ENCODE measurements at places on chromosomes 1 and 21.

GRCh38 chr1:63973005-63973419, 199.2 kb downstream of the ROR1 start:
- DNase-seq: no peak

- no peak for DNase-seq
These were observed 161.8 kb upstream of the IVNS1ABP start for GRCh38 chr1:185478877-185479276.

- no peak for DNase-seq
These were observed 143.0 kb downstream of the CAMTA1 start for GRCh38 chr1:6928106-6928885.

- no peak for DNase-seq
These were observed 318.8 kb downstream of the PTPRU start for GRCh38 chr1:29555043-29555620.

DNA sequence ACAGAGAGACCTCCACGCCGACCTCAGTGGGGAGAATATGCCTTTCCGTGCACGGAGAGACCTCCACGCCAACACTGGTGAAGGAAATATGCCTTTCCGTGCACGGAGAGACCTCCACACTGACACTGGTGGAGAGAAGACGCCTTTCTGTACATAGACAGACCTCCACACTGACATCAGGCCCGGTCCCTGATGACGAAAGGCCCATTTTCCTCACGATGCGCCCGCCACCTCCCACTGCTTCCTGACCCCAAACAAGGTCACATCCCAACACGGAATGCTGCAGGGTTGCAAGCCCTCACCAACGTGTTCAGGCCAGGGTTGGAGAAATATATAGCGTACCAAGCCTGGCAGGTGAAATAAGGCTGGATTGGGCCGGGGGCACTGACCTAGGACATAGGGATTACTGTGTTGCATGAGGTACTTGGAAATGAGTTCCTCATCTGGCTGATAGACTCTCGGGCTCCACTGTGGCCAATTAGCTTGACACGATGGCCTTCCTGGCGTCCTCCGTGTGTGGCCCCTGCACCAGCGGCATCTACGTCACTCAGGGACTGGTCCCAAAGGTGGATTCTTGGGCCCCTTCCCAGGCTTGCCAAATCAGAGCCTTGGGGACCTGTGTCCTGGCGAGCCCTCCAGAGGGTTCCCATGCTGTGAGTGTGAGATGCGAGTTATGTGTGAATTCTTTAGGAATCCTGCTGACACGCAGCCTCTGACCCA, 16.5 kb upstream of the SUMO3 start:
- no peak for DNase-seq

DNA sequence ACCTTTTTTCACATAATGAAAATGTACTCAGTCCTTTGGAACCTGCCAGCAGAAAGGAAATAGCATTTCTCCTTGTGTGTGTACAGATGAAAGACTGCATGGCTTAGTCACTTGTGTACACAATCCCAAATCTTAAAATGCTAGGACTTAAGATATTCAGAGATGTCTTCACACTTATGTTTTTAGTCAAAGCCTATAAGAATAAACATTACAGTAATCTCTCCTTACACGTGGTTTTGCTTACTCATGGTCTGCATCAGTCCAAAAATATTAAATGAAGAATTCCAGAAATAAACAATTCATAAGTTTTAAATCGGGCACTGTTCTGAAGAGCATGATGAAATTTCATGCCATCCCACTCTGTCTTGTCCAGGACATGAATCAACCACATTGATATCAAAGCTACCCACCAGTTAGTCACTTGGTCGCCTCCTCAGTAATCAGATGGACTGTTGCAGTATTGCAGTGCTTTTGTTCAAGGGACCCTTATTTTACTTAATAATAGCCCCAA, 75.7 kb upstream of the RRP15 start:
- DNase-seq: no peak
